ENCODE measurements at places on chromosomes 1 and 21.

- no peak for DNase-seq
Observed at GRCh38 chr1:45026446-45026845, 14.4 kb downstream of the UROD start.

GRCh38 chr1:245148861-245149260, 5.9 kb upstream of the KIF26B start:
- DNase-seq, result no peak

DNA sequence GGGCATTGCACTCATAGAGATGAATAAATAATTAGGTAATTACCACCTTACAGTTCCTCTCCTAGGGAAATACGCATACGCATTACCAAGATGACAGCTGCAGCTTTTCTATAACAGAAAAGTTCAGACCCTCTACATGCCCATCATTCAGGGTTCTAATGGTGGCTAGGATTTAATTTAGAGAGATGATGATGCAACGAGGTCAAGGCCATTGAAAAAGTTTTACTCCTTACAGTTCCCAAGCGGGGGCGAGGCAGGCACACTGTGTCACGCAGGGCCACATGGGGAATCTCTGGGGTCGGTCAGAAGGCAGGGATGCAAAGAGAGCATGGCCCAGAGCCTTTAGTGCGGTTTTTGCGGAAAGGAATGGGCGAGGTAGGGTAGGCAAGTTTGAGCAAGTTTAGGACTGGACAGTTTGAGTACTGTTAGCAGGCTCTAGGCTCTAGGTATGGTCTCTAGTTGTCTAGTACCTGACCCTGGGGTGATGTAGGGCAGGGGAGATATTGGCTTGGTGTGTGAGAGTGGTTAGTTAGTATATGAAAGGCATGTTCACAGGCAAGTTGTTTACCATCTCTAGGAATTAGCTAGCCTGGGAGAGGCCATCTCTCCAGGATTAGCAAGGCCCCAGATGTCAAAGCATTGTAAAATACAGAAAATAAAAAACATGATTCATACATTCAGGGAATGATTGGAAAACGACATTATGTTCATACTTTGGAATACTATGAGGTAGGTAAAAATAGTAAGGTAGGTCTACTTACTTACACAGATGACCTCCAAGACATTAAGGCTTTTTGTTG, 29.6 kb upstream of the ID3 start:
- DNase-seq, result no peak

DNA sequence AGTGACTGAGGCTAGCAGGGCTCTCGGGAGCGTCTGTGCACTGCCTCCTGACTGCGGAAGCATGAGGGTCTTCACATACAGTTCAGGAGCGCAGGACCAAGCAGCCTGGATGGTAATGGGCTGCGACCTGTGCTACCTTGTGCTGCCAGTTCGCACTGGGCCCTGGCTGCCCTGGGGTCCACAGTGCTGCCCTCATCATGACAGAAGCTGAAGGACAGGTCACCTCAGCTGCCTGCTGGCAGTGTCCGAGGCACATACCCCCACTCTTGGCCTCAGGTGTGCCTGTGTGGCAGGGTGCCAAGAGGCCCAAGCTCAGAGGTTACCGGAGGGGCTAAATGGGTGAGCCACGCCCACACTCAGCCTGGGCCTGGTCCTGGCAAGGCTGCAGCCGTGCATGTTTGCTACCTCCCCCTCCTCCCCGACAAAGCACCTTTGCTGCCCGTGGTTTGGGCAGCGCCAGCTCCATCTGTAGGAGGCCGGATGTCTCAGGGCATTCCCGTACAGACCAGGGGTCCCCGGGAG, 4.4 kb downstream of the JMJD4 start:
- no peak for DNase-seq

DNA sequence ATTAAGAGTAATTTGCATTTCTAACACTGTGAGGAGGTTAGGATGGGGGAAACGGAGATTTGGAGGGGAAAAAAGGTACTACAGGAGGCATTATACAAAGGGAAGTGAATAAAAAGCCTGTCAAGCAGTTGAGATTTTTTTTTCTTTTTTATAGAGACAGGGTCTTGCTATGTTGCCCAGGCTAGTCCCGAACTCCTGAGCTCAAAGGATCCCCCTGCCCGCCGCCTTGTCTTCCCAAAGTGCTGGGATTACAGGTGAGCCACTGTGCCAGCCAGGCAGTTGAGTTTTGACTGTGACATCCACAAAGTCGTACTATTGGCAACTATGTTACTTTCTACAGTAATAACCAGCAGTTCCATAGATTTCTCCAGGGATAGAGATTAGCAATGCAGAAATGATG, 2.6 kb downstream of the CLCC1 start:
- no peak for DNase-seq
